Urinary bladder (tissue), 4 donors: ENCODE measurements at places on chromosomes 2 and 18. TPM values are rescaled to one million over a fixed set of nuclear protein-coding genes. Genes with fewer than 3 reads are reported as not detected.

- DNase-seq = no peak
Observed at GRCh38 chr2:206328974-206329373, 54.5 kb downstream of the ZDBF2 start.

- DNase-seq = no peak
Observed at GRCh38 chr18:80168982-80169381, 59.9 kb downstream of the ADNP2 start.

The ST6GAL2 gene
- 1.3 TPM for polyA plus RNA-seq

GRCh38 chr2:239025951-239026461 is 178.1 kb downstream of the TWIST2 start:
- DNase-seq = no peak

GRCh38 chr2:239557516-239557915 is 156.7 kb upstream of the HDAC4 start:
- no peak for DNase-seq

DNA sequence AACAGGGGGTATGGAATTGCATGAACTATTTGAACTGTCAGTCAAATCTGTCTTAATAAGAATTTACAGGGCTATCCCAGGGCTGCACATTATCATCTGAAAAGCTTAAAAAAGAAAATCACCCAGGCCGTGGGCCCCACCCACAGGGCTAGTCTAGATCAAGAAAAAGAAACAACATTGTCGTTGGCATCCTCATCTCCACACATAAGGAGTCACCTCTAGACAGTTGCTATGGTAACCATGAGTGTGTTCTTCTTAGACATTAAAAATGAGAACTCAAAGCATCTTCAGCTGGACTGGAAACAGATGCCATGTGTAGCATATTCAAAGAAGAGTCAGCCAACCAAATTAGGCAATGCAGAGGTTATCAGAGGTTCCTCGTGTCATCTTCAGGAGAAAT is 72.3 kb upstream of the CPO start:
- no peak for DNase-seq

DNA sequence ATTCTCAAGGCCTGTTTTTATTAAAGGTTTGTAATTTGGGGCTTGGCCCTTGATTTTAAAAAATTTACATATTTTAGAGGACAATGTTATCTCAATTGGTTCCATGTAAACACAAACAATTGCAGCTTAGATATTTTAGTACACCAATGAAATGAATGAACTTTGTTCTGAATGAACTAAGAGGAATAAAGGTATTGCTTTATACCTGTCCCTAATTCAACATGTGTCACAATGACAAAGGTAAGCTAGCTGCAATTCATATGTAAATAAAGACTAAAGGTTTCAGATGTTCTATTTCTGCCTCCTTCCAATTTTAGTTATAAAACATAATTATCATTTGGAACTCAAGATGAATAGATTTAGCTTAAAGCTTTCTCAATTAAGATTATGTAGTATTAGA is 11.4 kb downstream of the HOXD1 start:
- DNase-seq = no peak

- DNase-seq = no peak
Observed at GRCh38 chr18:28132084-28132483, 44.8 kb downstream of the CDH2 start.

- DNase-seq = no peak
Observed at GRCh38 chr2:226847511-226847910, 11.7 kb downstream of the RHBDD1 start.

DNA sequence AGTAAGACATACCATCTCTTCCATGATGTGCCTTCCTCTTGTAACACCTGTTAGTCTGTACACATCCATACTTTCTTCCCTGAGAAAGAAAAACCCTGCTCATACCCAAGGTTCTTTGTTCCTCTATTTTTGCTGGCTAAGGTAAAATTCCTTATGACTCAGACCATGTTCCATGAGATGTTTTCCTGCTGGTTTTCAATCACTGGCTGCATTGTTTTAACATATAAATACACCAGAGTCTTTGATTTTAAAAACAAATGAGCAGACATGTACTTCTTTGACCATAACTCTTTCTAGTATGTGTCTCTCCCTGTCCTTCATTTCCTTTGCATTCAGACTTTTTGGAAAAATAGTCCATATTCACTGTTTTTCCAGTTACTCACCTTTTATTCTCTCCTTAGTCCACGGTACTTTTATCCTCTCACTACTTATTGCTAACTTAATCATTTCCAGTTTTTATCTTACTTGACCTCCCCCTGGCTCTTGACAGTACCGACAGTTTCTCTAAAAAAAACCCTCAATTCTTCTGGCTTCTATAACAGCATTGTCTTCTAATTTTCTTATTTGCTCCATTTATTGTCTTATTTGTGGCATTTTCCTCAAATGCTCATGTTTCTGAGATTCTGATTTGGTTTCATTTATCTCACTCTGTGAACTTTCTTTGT is 4.3 kb downstream of the VAPA start:
- no peak for DNase-seq

The ANKRD30BL gene
- not detected for polyA plus RNA-seq

- no peak for DNase-seq
Observed at GRCh38 chr2:1642066-1642861, 102.1 kb downstream of the PXDN start.

The LDLRAD4 gene
- 13.8 TPM for polyA plus RNA-seq

DNA sequence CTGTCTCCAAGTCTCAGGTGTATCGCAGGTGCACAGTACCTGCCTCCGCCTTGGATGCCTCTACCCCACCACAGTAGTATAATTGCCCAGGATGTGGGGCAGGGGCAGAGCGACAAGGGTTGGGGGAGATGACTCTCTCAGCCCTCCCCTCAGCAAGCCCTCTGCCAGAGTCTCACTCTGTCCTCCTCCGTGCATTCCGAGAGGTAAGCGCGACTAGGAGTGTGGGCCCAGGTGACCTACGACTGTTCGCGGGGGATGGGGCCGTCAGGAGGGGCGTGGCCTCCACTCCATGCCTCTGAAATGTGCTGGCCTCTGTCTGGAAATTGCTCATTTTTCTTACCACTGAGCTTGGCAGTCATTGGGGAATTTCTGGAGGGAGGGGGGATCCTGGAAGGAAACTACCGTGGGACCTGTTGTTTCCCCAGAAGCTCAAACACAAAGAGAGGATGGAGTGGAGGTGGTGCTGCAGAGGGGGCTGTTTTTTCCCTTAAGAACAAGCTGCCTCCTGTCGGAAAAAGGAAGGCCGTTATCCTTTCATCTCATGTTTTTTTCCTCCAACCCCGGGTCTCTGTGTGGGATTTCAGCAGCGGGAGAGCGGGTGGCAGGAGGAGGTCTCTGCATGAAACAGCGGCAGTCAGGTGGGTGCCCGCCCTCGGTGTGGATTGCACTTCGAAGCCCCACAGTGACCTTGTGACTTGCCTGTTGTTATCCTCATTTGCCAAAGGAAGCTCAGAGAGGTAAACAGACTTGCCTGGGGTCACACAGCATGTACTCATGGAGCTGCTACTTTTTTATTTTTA is 13.0 kb upstream of the RALB start:
- DNase-seq = no peak

DNA sequence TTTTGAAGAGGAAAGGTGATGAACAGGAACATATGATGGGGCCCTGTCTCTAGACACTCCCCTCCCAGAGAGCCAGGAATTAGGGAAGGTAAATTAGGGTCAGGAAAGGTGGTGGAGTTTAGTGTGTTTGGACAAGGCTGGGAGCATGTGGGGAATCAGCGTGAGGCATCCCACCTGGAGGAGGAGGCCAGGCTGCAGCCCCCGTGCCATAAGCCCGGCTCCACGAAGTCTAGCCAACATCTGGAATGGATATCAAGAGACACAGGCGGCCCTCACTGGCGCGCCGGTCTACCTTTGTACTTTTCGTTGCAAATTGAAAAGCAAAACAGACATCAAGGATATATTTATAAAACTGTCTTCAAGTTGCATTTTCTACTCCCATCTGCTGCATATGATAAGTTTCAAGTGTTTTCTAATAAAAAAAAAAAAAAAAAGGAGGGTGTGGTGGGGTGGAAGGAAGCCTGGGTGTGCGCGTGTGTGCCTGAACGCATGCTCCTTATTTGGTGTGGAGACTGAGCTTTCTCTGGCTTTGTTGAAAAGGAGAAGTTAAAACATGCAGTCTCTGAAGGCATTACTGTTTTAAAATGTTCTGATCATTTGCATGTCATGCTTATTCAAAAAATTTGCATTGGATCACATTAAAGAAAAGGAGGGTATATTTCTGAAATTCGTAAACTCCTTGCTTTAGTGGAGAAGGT is 546.7 kb upstream of the ID2 start:
- DNase-seq = peak; percentile 80

GRCh38 chr2:31297751-31298150 is 63.8 kb downstream of the EHD3 start:
- DNase-seq = no peak

GRCh38 chr2:186125156-186125555 is 360.9 kb upstream of the ZC3H15 start:
- no peak for DNase-seq

DNA sequence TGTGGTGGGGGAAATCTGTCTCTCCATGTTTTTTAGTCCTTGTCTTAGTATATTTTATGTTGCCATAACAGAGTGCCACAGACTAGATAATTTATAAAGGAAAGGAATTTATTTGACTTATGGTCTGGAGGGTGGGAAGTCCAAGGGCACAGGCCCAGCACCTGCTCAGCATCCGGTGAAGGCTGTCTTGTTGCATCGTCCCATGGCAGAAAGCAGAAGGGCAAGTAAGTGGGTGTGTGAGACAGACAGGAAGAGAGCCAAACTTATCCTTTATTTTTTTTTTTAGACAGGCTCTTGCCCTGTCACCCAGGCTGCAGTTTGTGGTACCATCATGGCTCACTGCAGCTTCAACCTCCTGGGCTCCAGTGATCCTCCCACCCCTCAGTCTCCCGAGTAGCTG is 98.1 kb downstream of the HS1BP3 start:
- no peak for DNase-seq

- no peak for DNase-seq
Observed at GRCh38 chr2:204108330-204108751, 171.8 kb downstream of the ICOS start.

- no peak for DNase-seq
Observed at GRCh38 chr2:75403991-75404428, 156.7 kb downstream of the EVA1A start.

- no peak for DNase-seq
Observed at GRCh38 chr2:190344276-190344827, 963 bp downstream of the INPP1 start.

- no peak for DNase-seq
Observed at GRCh38 chr2:71800851-71801250, 346.8 kb downstream of the CYP26B1 start.

GRCh38 chr2:76692908-76693307 is 829.3 kb downstream of the LRRTM4 start:
- DNase-seq = no peak

GRCh38 chr2:88054782-88055370 is 707 bp downstream of the KRCC1 start:
- DNase-seq = no peak

GRCh38 chr2:241935314-241935713 is 65.8 kb downstream of the RTP5 start:
- DNase-seq = no peak

The PLEK gene
- 4.7 TPM for polyA plus RNA-seq
